Activated CD4-positive, alpha-beta T cell treated with anti-CD3 and anti-CD28 coated beads, Interleukin-2, amount 10 ng/mL, durations not matched to agents 7 days and 5 days (primary cell): ENCODE measurements at places on chromosomes 2 and 18. TPM values are rescaled to one million over a fixed set of nuclear protein-coding genes. Genes with fewer than 3 reads are reported as not detected.

The REG1B gene
- not detected for total RNA-seq

The OTOF gene
- 12.3 TPM for total RNA-seq

The OSR1 gene
- total RNA-seq, result not detected

The UCN gene
- 2.8 TPM for total RNA-seq

The ABCG8 gene
- total RNA-seq, result not detected

The COX7A2L gene
- total RNA-seq, result 86.4 TPM

The ZNF2 gene
- total RNA-seq, result 4.4 TPM

The EIPR1 gene
- total RNA-seq, result 42.7 TPM

The DSG1 gene
- not detected for total RNA-seq

The CTAGE1 gene
- not detected for total RNA-seq

The LIPG gene
- 0.15 TPM for total RNA-seq

The FARP2 gene
- total RNA-seq, result 18.2 TPM

The SCG2 gene
- 0.08 TPM for total RNA-seq
